Ureter (tissue), 1 donor: ENCODE measurements at places on chromosomes 3 and 15. TPM values are rescaled to one million over a fixed set of nuclear protein-coding genes. Genes with fewer than 3 reads are reported as not detected.

- DNase-seq = peak; percentile 54
These were observed 58.8 kb downstream of the CLASP2 start for GRCh38 chr3:33658991-33659848.

- DNase-seq = no peak
These were observed 71.2 kb downstream of the OTOL1 start for GRCh38 chr3:161567577-161568361.

DNA sequence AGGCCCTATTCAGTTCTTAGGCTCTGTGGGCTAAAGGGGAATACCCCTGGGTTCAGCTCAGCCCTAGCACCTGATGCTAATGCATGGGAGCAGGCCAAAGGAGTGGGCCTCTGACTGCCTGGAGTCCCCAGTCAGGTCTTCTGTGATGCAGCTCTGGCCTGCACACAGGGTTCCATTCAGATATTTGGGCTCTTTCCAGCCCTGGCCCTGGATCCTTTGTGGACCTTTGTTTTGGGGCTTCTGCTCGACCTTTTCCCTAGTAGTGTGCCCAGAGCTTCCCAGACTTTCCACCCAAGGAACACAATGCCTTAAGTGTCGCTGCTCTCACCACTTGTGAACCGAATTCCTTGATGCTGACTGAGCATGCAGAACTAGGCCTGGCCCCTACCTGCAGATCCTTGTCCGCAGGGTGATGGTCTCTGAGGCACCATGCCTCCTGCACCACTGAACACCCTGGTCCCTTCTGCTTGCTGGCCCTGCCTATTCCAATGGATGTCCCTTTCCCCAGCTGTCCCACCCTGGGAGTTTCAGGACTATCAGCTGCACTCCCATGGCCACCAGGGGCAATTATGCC, 5.1 kb downstream of the SEC13 start:
- DNase-seq = no peak

DNA sequence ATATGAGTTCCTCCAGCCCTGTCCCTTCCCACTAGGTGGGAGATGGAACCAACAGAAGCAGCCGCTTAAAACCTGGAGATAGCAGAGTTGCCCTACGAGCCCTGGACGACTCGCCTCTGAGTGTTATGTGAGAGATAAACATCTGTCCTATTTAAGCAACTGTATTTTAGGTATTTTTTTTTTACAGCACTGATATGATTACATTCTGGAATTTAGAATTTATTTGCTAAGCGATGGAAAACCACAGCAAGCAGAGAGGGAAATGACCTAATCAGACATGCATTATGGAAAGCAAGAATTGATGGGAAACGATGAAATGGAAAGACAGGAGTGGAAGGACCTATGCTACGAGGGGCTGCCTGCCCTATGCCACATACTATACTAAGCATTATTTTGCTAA, 379.0 kb upstream of the IL12A start:
- no peak for DNase-seq

DNA sequence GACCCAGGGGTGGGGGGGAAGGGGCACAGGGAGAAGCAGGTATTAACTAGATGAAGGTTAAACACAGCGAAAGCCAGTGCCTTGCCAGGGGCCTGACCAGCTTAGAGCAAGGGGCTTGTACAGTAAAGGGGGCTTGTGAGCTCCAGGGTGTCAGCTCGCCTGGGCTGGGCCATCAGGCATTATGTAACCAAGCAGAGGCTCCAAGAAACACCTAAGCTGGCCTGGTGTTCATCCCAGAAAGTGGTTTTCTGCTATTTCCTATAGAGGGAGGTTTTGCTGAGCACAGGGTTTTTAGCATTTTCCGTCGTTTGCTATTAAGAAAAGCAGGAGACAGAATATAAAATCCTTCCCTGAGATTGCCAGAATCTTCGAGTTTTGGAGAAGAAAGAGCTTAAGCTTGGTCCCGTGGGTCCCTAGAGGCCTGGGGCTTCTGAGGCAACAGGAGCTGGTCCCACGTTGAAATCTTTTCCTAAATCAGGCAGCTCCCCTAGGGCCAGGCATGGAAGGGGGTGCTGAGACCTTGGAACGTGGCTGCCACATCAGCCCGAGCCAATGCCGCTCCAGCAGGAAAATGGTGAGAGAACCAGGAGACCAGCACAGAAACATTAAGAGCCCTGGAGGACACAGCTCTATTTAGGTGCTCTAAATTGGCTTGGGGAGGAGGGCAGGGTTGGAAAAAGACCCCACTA, 71.4 kb downstream of the ISG20 start:
- DNase-seq = no peak

Gene RPP25
- 7.3 TPM for total RNA-seq

Gene SLC7A14
- total RNA-seq = not detected

Gene NR1D2
- total RNA-seq = 41.4 TPM

Gene ADAMTSL3
- total RNA-seq = 9.7 TPM
